NCI-H2081 (cell line): ENCODE measurements at places on chromosomes 5 and 9.

- no peak for DNase-seq
Measured at GRCh38 chr5:128007939-128008338, 75.6 kb upstream of the SLC12A2 start.

- DNase-seq = no peak
Measured at GRCh38 chr9:81664638-81665222, 24.6 kb downstream of the TLE1 start.

DNA sequence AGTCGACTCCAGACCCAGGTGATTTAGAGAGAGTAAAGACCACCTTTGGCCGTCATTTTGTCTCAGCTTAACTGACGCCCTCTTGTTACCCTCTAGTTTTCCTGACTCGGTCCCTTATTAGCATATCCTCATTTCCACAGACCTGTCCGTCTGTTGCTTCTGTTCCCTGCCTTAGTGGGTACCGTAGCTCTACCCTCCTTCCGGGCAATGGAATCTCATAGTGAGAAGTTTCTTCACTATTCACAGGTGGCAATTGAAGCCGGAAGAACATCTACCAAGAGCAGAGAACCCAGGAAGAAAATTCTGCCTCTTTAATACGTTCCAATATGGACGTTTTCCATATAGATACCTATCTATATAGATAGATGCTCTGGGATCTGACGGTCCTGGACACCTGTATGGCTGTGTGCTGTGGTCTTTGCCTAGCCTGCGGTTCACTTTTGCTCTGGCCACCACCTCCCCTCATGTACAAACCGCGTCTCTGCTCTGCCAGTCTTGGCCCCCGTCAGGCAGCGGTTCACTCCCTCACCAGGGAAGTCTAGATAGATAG, 652 bp upstream of the TMEM161B start:
- no peak for DNase-seq

GRCh38 chr9:34594177-34594576, 4.7 kb upstream of the CNTFR start:
- DNase-seq = no peak
